ENCODE measurements at places on chromosomes 5 and 9.

GRCh38 chr5:113450462-113450861 is 15.7 kb upstream of the TSSK1B start:
- no peak for DNase-seq

GRCh38 chr5:149134778-149135500 is 6.4 kb upstream of the ABLIM3 start:
- DNase-seq = no peak

DNA sequence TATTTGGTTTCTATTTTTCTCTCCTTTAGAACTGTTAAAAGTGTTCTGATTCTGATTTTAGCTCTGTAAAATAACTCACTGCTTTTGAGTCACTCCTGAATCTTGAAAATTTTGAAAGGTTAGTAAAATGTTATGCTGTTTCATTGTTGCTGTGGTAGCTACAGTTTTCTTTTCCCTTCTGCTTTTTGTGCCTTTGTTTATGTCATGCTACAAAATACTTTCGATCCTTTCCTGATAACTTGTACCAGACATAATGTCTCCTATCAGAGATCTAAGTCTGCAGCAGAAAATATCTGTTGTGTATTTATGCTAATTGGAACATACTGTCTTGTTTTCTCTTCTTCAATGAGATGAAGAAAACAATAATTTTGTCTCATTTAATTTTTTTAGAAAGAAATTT is 26.9 kb upstream of the CEP120 start:
- no peak for DNase-seq

GRCh38 chr5:36704131-36704530 is 97.7 kb downstream of the SLC1A3 start:
- no peak for DNase-seq
